NCI-H1694 treated with DMSO at 0.1 percent for 48 hours (cell line): ENCODE measurements at places on chromosomes 1 and 21.

- DNase-seq: no peak
Measured at GRCh38 chr1:225944951-225945350, 3.9 kb upstream of the LEFTY2 start.

GRCh38 chr1:178051071-178051470 is 42.8 kb upstream of the RASAL2 start:
- DNase-seq: no peak

DNA sequence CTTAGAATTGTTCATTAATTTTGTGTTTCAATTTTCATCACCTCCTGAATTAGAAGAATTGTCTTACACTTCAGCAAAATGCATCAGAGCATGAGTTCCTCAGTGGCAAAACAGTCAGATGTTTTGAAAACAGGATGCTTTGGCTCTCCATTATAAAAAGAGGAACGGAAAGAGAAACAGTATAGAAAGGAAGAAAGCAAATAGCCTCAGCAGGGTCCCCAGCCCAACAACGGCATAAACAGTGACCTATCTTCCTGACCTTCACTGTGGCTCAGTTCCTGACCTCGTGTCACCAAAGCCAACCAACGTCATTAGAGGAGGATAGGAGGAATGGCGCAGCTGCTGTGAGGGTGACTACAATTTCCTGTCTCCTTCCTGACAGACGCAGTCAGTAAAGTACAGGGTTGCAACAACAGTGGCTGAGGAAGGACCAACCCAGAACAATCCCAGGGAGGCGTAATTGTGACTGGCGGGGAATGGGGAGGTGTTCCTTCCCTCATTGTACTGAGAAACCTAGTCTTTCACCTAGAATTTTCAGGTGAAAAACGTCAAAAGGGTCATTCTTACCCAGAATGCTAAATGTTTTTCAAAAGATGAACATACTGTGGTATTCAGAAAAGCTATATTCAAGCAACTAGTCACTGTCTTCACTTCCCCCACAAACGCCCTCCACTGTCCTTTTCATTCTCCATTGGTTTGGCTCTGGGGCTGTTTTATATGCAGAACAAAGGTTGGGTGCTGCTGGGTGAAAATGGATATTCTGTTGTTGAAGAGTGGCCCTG is 197.9 kb upstream of the SGIP1 start:
- DNase-seq: peak; percentile 44

DNA sequence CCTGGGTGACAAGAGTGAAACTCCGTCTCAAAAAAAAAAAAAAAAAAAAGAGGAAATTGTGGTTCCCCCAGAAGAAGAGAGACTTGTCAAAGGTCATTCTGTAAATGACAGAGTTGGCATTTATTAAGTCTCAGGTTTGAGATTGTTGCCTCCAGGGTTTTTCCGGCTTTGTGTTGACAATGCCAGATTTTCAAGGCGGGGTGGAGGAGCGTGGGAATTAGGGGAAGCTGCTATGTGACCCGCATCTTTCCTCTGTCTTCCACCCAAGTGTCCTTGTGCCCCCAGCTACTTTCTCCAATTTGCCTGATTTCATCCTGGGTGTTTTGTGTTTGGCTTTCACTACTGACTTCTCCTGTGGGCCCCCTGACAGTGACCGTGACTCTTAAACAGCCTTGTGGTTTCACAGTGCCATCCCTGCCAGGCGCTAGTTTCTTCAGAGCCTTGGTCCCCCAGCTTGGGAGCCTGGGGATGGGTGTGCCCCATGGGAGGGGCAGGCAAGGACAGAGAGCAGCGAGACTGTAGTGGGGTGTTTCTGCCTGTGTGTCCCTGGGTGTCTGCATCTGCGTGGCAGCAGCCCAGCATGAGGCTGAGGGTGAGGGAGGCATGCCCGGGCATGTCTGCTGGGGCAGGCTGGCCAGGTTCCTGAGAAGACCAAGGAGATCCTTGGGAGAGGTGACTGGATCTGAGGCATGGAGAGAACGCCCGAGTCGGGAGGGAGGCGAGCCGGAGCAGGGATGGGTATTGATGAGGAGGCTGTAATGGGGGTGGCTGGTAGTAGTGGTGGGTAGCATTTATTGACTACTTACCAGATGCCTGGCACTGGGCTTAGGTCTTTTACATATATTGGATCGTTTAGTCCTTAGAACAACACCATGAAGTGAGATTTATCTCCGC is 46.3 kb downstream of the IER5 start:
- DNase-seq: no peak

GRCh38 chr1:37734629-37735591 is 30.0 kb downstream of the EPHA10 start:
- no peak for DNase-seq

- no peak for DNase-seq
Measured at GRCh38 chr1:242449661-242450060, 74.8 kb downstream of the PLD5 start.

- DNase-seq: no peak
Measured at GRCh38 chr21:42653231-42654061, at the start of gene PDE9A. TSS of gene PDE9A (plus strand) at chr21:42653621. CDS start at chr21:42653815, 194 bp downstream.
